Dorsolateral prefrontal cortex (tissue), 122 donors: ENCODE measurements at places on chromosomes 6 and 20. TPM values are rescaled to one million over a fixed set of nuclear protein-coding genes. Genes with fewer than 3 reads are reported as not detected.

OR2J3 gene
- not detected for total RNA-seq

KCNK15 gene
- 0.53 TPM for total RNA-seq

BPI gene
- total RNA-seq: 0.42 TPM

- no peak for DNase-seq
Measured at GRCh38 chr20:7199861-7200260, 432.4 kb downstream of the BMP2 start.

GRCh38 chr20:33827109-33827508 lies 16.0 kb downstream of the CHMP4B start:
- DNase-seq: no peak

GRCh38 chr6:104936766-104937535 lies 20.0 kb upstream of the LIN28B start:
- DNase-seq: no peak
